SJSA1 (cell line): ENCODE measurements at places on chromosomes 1 and 21. TPM values are rescaled to one million over a fixed set of nuclear protein-coding genes. Genes with fewer than 3 reads are reported as not detected.
A peak's percentile ranks its signal among the peaks of the same experiment; 100 is the strongest.

Gene APCS
- total RNA-seq = not detected in 2 replicates

Gene PRR9
- total RNA-seq = not detected in 2 replicates

Gene BGLAP
- total RNA-seq = not detected in 2 replicates

Gene NR5A2
- total RNA-seq = 0.03 TPM in 1 of 2 replicates, not detected in the other

Gene GPA33
- total RNA-seq = not detected in 2 replicates

Gene PCP4L1
- total RNA-seq = not detected in 2 replicates

- DNase-seq = peak; percentile 69
Measured at GRCh38 chr1:204295671-204296070, 64.1 kb downstream of the PLEKHA6 start.

DNA sequence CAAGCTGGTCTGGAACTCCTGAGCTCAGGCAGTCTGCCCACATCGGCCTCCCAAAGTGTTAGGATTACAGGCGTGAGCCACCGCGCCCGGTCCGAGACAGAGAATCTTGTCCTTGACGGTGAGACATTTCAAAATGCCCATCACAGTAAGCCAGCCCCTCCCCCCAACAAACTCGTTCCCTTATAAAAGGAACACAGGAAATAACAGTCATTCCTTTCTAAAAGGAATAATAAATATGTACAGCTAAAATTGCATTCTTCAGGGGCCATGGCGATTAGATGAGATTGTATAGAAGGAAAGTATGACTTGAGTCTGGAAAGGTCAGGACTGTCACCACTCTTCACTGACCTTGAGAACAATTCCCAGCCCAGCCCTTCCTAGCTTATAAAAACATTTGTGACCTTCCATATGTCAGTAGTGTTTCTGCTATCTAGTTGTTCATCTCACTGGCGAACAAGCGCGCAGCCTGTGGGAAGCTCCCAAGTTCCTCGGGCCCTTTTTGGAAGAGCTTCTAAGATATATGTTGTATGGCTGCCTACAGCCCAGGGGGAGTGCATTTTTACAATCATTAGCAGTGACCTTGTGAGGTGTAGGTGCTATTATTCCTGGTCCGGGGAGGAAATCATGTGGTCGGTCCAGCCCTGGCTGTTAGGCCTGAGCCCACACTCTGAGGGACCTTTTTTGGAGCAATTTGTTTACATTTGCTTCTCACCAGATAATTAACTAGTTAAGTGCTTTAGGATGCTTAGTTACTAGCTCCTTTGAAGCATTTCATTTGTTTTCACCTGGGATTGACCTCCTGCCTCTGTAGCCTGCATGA lies 8.7 kb downstream of the SZRD1 start:
- DNase-seq = peak; percentile 95

DNA sequence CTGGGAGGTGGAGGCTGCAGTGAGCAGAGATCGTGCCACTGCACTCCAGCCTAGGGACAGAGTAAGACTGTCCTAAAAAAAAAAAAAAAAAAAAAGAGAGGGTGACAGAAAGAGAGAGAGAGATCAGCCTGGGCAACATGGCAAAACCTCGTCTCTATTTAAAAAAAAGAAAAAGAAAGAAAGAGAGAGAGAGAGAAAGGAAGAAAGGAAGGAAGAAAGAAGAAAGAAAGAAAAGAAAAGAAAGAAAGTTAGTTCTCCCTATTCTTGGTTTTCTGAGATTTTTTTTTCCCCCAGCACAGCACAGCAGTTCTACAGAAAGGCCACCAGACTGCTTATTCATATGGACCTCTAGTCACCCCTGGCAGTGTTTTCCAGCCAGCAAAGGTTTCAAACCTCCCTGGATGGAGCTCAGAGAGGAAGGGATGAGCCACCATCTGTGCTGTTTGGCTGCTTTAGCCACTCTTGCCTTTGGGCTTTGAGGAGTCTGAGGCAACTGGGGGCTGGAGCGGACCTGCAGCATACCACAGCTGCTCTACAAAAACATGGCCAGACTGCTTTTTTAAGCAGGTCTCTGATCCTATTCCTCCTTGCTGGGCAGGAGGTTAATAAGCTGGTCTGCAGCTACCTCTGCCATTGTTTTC lies 10.6 kb downstream of the S100A6 start:
- DNase-seq = no peak

- DNase-seq = no peak
Measured at GRCh38 chr1:191174298-191174697, 696.6 kb upstream of the BRINP3 start.

- no peak for DNase-seq
Measured at GRCh38 chr1:89894210-89895201, 73.7 kb downstream of the LRRC8D start.

GRCh38 chr1:225780630-225781029 lies 3.0 kb downstream of the SRP9 start:
- DNase-seq = no peak

- DNase-seq = peak; percentile 18
Measured at GRCh38 chr1:42777852-42778251, 6.9 kb upstream of the TMEM269 start.

DNA sequence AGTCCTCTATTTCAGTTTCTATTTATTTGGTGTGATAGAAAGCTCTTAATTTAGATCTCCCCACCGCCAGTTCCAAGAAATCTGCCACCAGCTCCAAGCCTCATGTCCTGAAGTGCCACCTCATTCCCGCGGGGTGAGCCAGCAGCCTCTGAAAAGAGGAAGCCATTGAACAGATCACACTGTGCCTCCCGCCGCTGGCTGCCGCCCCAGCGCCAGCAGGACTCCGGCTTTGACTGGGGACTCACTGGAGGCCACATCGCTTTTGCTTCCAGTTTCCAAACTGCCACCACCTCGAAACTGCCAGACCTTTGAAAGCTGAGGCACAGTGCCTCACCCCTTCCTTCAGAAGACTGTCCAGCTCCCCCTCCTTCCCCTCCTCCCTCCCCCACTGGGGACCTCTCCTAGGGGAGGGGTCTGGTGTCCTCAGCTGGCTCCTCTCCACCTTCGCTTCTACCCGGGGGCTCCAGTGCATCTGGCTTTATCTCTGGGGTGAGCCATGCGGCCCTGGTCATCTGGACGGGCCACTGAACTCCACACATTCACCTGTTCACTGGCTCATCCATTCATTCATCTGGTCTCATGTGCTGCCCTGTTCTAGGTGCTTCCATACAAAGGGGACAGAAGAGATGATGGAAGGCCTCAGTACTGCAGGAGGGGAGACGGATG lies 58.9 kb downstream of the VPS26C start:
- DNase-seq = no peak
